ENCODE measurements at places on chromosomes 1 and 21.

DNA sequence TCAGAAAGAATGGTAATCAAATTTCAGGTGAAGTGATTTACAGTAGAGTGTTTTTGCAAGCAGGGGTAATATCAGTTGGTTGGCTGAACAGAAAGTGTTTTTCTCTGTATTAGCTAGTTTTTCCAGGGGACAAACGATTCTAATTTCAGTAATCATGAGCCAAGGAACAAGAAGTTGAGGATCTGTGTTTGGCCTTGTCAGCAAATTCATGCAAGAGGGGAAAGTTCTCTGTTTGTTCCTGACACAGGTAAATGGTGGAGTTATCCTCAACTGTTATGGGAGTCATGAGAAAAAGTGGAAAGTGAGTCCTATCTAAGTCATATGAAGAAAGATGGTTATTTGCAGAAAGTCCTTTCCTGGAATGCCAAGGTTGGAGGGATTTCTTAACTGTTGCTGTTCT, 24.6 kb upstream of the SLC35A3 start:
- no peak for DNase-seq

- DNase-seq = no peak
These were observed 14.1 kb downstream of the CEP104 start for GRCh38 chr1:3842912-3843311.

DNA sequence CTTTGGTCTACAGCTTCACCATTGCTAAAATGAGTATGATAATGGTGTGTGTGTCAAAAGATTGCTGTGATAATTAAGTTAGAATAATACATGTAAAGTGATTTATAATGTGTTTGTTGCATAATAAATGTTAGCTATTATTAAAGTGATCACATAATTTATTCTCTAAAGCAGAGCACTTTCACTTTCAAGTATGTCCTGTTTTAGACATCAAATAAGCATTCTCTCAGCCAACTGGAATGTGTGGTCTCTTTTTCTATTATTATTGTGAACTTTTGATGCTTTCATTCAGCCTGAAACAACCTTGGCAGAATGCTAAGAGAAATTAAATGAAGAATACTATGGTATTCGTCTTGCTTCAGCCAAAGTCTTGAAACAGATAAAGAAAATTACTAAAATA, 102.8 kb upstream of the COL11A1 start:
- no peak for DNase-seq

DNA sequence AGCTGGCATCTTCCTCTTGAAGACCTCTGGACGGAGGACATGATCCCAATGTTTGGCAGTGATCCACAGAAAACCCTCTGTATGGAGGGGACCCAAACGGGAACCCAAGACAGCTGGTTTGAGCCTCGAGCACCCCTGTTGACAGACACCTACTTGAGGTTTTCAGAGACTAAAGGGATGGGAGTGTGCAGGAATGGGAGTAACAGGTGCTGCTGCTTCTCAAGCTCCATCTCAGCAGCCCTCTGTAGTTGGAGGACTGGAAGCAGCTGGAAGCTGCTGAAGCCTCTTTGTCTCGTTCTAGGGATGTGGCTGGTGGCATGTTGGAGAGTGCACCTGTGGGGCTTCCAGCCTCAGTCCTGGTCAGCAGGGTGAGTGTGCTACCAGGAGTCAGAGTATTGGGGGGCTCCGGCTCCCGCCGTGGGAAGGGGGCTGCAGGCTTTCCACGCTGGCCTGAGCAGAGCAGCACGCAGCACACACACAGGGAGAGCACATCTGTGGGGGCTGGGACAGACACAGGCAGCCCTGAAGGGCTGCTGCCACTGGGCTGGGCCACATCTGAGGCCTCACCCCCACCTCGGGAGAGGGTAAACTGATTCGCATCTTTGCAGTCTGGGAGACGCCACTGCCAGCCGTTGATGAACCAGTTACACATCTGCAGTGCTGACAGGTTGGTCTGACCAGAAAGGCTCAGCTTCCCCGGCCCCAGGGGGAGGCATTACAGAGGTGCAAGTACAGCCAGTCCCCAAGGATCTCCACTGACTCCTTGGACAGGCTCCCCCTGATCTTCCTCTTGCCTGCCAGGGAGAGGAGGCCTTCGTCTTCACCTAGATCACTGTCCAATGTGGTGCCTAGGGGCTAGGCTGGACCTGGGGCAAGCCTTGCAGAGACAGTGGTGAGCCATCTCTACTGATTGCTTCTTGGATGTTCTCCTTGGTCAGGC, 56.6 kb downstream of the ADSS2 start:
- no peak for DNase-seq

DNA sequence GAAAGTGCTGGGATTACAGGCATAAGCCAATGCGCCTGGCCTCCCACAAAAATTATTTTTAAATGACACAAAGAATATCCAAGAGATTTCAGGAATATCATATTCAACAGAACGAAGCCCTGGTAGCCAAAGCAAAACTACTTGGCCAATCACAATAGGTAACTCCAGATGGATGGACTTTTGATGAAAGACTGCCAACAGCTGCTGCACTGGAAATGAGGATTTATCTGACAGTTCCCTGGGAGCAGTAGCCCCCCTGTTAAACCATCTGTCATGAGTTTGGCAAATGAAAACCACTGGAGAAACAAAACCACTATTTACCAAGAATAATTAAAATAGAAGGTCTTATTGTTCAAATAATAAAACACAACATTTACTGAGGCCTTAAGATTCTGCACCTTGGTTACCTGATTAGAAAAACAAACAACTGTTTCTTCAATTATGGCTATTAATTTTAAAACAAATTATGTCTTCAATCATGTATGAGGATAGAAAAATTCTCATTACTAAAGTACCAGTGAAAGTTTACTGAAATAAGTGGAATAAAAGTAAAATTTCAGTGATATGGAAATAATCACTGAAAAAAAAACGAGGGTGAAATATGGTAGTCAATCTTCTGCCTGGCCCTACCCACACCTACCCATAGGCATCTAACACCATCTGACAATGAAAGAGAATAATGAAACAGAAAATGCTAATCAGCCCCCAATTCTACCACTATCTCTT, 34.3 kb upstream of the PSMG1 start:
- DNase-seq = no peak

- DNase-seq = no peak
These were observed 145.3 kb downstream of the PSMG1 start for GRCh38 chr21:39037807-39038405.

DNA sequence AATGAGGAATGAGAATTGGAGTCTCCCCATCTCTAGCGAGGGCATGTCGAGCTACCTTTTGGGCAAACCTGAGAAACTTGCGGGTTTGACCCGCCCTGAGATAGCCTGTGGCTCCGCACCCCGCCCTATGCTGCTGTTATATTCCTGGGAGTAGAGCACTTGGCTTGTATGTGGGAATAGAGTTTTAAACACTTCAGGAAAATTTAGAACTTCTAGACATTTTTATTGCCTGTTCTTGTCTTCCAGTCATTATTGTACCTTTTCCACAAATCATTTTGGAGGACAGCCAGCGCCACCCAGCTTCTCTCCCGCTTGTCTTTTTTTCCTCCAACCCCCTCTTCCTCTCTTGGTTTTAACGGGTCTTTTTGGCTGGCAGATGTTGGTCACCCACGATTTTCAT, 738 bp downstream of the GNPAT start:
- peak; percentile 12 for DNase-seq

- no peak for DNase-seq
These were observed 40.8 kb upstream of the DYNLT5 start for GRCh38 chr1:66711420-66711819.

- no peak for DNase-seq
These were observed 48.1 kb downstream of the TENT5C start for GRCh38 chr1:117653732-117654492.

DNA sequence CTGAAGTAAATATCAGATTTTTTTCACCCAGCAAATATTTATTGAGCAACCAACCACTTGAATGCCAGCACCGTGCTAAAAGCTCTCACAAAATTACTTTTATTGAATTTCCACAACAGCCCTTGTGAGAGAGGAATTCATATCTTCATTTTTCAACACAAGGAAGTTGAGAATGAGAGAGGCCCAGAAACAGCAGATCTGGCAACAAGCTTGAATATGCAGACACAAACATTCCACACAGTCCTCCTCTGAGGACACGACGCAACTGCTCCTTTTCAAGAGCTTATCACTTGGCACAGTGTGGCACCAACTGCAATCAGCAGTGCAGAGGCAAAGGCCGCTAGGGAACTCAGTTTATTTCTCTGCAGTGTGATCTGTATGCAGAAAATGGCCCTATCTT, 32.2 kb upstream of the IFNAR2 start:
- no peak for DNase-seq

DNA sequence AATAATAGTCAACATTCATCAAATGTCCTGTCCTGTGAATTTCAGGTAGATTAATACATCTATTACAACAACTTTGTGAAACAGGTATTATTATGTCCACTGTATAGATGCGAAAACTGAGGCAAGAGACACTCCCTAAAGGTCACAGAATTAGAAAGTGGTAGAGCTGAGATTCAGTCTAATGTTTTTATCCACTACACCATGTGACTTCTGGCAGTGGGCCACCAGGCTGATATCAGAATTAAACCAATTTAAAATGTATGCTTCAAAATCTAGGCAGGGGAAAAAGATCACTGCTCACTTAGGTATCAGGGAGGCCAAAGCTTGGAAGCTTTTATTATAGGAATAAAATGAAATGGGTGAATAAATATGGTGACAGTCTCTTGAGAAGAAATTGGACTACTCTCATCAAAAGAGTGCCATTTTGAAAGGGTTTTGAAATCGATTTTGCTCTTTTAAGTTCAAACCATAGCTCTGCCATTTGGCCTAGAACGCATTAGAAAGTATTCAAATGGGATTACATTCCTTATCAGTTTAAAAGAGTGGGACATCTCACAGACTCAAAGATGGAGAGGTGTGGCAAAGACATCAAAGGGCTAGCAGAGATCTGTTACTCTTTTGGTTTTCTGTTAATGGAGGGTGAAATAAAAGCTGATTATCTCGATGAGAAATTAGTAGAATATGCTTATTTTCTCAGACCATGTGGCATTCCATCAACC, 1.9 kb downstream of the DDAH1 start:
- no peak for DNase-seq

DNA sequence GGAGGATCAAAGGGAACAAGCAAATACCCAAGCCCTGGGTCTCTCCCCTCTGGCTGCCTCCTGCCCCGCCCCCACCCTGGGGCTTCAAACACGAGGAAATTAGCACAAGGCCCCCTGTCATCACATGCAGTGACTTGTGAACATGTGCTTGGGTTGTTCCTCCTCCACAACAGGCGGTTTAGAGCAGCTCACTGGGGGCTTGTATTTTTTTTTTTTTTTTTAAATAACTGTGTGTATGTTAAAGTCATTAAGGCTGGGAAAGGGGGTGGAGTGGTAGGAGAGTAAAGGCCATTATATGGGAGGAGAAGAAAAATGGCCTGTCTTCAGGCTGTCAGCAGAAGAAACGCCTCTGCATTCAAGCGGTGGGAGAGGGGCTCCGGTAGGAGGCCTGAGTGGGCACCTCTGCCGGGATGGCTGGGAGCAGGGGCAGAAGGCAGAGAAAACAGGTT, 64.2 kb downstream of the PLXNA2 start:
- DNase-seq = no peak

GRCh38 chr21:37757606-37758376, 158.5 kb downstream of the KCNJ6 start:
- no peak for DNase-seq

GRCh38 chr1:33036051-33036525, 595 bp downstream of the AK2 start:
- DNase-seq = no peak

All from AML-193 (cell line).